GM06990 (cell line): ENCODE measurements at places on chromosomes 11 and 22.

DNA sequence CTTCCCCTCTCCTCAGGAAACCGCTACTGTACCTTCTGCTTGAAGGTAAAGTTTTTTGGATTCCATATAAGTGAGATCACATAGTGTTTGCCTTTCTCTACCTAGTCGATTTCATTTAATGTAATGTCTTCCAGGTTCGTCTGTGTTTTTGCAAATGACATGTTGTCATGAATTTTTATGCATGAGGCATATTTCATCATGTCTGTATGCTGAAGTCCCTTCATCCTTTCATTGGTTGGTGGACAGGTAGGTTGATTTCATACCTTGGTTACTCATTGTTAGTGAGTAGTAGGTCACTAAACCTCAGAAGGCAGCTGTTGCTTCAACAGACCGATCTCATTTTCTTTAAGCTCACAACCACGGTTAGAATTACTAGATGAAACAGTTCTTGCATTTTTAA, 60.3 kb downstream of the LRRC74B start:
- no peak for DNase-seq

DNA sequence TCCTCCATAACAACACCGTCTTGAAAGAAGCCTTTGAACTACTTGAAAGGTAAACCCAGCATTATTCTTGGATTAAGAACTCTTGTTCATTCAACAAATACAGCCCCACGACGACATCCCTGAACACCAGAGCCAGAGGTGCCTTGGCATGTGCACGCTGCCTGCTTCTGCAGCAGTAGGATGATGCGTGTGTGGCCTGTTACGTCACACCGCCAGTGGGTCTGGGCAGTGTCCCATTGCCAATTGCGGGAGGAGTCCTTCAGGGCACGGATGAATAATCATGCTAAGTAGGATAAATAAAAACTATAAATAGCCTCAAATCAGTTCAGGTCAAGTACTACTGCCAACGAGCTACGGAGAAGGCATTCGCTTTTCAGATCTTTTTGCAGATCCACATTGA, 380.5 kb downstream of the SHANK2 start:
- DNase-seq: no peak

GRCh38 chr22:45698094-45698493, 26.5 kb downstream of the ATXN10 start:
- DNase-seq: no peak

GRCh38 chr11:125350206-125351032, 145.6 kb downstream of the FEZ1 start:
- no peak for DNase-seq

DNA sequence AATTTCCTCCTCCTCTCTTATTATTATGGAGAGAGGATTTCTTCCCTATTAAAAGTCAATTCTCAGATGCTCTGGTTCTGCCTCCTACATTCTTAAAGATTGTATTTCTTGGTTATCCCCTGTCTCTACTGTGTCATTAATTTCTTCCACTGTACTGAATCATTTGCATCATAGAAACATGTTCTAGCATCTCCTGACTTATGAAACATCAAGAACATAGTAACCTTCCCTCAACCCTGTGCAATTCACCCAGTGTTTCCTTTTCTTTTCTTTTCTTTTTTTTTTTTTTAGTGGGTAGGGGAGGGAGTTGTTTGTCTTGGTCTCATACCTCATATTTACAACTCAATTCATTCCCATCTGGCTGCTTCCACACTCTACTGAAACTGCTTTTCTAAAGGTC, 288.0 kb upstream of the PLET1 start:
- no peak for DNase-seq

GRCh38 chr11:17931595-17931994, 81.3 kb downstream of the SERGEF start:
- DNase-seq: no peak

DNA sequence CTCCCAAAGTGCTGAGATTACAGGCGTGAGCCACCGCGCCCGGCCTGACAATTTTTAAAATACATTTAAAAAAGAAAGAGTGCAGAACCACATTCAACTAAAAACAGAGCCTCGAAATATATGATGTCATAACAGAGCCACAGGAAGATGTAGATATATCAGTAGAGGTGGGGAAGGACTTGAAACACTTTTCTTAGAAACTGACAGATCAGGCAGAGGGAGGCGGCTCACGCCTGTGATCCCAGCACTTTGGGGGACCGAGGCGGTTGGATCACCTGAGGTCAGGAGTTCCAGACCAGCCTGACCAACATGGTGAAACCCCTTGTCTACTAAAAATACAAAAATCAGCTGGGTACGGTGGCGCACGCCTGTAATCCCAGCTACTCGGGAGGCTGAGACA, 7.0 kb downstream of the MLC1 start:
- no peak for DNase-seq

DNA sequence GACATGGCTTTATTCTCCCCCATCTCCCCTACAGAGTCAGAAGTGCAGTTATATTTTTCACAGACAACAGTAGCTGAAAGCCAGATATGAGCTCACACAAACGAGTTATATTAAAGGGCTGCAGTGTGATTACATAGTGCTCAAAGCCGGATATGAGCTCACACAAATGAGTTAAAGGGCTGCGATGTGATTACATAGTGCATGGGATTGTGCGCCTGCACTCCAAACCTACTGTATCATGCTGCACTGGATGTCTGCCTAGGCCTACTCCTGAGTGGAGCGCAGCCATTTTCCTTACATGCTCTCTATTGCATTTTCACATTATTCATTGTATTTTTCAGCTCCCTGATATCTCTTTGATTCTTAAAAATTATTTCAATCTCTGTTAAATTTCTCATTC, 414.6 kb upstream of the LARGE1 start:
- no peak for DNase-seq

DNA sequence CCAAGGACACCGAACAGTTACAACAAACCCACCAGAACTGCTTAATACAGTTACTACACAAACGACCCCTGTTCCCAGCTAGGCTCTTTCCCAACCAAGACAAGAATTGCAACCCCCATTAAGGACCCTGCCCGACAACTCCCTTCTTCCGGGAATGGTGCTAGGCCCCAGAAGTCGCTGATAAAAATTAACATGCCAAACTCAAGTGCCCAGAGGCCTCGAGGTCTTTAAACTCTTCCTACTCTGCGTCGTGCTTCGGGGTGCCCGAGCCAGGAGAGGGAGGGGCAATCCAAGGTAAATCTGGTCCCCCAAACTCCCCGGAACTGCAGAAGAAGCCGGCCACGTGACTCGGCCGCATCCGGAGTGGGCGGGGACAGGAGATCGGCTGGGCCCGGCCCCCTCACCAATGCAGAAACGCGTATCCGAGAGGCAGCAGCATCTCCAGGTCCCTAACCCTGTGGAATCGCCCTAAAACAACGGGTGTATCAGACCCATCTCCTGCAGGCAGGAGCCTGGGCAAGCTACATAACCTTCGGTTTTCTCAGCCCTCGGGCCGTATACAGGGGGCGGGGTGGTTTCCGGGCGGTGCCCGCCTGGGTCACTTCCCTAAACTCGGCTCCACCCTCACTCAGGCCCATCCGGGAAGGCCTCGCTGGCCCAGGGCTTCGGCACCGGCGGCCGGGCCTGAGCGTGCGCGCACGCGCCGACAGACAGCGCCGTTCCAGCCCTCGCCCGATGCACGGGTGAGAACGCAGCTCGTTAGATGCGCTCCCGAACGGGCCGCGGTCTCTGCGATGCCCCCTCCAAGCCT, 1.1 kb downstream of the CFL1 start:
- DNase-seq: peak; percentile 87
